ENCODE measurements at places on chromosomes 16 and 17.

DNA sequence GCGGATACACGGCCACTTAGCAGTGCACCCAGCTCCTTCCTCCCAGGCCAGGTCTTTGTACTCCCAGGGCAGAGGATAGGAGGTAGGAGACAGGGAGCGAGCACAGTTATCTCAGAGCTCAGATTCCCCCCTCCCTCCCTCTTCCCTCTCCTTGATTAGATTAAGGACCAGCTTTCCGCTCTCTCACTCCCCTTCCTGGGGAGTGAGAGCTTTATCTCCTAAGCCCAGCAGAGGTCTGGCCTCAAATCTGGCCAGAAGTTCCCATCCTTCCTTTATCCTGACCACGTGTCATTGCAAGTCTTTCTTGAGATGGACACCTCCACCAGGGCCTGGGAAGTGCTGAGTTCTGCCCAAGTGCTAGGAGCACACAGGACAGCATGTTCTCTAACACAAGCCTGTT, 5.1 kb downstream of the ARL4D start:
- H3K36me3 ChIP-seq, result peaks cover 33% of the 10 kb centered on the region
- H3K4me3 ChIP-seq, result no peak overlapping the region
- no peaks in the 10 kb centered on the region for H3K27me3 ChIP-seq
- DNase-seq, result no peak
- H3K27ac ChIP-seq, result no peak overlapping the region

DNA sequence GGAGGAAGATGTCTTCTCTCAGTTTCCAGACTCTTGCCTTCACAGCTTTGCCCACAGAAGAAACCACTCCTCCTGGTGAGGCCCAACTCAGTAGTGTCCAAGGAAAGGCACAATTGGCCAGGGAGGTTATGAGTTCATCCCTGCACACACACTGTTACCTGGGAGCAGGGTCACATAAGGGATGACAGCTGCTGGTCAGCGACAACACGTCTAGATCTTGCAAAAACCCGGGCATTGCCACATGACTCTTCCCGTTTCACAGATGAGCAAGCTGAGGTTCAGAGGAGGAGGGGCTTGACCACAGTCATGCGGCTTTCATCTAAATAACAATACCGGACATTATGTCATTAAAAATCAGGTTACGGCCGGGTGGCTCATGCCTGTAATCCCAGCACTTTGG, 186.0 kb downstream of the COPRS start:
- no peak for DNase-seq
- no peaks in the 10 kb centered on the region for H3K36me3 ChIP-seq
- H3K4me1 ChIP-seq, result peaks cover 18% of the 10 kb centered on the region

DNA sequence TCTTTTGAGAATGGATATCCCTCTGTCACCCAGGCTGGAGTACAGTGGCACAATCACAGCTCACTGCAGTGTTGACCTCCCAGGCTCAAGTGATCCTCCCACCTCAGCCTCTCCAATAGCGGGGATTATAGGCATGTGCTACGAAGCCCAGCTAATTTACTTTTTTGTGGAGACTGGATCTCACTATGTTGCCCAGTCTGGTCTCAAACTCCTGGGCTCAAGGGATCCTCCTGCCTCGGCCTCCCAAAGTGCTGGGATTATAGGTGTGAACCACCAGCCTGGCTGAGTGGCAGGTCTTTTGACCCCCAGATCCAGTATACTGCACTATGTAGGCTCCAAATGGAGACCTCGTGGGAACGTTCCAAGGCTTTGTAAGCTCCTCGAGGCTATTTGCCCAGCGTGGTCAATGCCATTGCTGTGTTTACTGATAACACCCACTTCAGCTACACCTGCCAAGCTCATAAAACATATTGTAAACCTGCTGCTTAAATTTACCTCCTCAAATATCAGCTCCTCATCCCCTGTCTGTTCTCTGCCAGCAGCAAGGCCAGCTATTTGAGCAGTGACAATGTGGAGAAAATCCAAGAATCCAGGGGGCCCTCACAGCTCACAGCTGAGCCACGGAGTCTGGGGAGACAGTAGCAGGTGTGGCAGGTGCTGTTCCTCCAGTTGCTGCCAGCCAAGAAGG, 16.2 kb upstream of the KIFC3 start:
- DNase-seq, result no peak
- H3K4me3 ChIP-seq, result no peak overlapping the region
- no peaks in the 10 kb centered on the region for H3K27me3 ChIP-seq
- H3K27ac ChIP-seq, result no peak overlapping the region
- no peaks in the 10 kb centered on the region for H3K36me3 ChIP-seq
- peaks cover 23% of the 10 kb centered on the region for H3K4me1 ChIP-seq

- no peak overlapping the region for H3K27ac ChIP-seq
- no peaks in the 10 kb centered on the region for H3K4me1 ChIP-seq
- DNase-seq, result no peak
- no peaks in the 10 kb centered on the region for H3K36me3 ChIP-seq
Observed at GRCh38 chr17:27651411-27652345, 20.7 kb downstream of the LGALS9 start.

- no peaks in the 10 kb centered on the region for H3K27me3 ChIP-seq
- H3K4me1 ChIP-seq, result no peaks in the 10 kb centered on the region
- no peak overlapping the region for H3K4me3 ChIP-seq
- no peak overlapping the region for H3K27ac ChIP-seq
- H3K36me3 ChIP-seq, result no peaks in the 10 kb centered on the region
Observed at GRCh38 chr16:84161037-84161436, 15.9 kb downstream of the DNAAF1 start.

DNA sequence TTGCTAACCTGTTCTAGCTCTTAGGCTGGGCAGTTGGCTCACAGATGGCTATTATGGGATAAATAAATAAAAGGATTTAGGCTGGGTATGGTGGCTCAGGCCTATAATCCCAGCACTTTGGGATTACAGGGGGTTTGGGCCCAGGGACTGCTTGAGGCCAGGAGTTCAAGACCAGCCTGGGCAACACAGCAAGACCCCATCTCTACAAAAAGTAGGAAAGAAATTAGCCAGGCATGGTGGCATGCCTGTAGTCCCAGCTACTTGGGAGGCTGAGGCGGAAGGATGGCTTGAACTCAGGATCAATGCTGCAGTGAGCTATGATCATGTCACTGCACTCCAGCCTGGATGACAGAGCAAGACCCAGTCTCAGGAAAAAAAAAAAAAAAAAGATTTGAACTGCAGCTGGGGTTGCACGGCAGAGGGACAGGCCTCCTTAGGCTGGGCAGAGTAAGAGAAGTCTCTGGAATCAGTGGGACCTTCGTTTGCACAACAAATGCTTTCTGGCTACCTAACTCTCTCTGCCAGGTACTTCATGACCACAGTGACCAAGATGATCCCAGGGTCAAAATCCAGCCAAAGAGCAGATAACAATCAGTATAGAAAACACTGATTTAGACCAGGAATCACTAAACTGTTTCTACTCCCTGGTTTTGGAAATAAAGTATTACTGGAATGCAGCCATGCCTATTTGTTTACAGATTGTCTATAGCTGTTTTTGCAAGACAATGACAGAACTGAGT, 6.8 kb downstream of the RUSF1 start:
- no peak overlapping the region for H3K4me3 ChIP-seq
- no peak for DNase-seq

DNA sequence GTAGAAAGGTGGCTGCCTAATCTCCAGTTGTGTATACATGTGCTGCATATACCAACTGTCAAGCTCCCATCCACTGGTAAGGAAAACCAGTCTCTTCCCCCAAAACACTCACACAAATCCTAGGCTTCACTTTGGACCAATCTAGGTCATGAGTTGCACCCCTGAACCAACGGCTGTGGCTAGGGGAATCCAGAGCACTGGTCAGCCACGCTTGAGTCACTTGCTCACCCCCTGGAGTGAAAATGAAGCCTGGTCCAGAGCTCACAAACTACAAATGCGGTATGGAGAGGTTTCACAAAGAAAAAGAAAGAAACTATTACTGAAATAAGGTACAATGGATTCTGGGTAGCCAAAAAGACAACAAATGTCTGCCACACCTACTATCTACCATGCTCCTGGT, 66.1 kb upstream of the NLK start:
- no peaks in the 10 kb centered on the region for H3K36me3 ChIP-seq
- peaks cover 35% of the 10 kb centered on the region for H3K4me1 ChIP-seq
- no peaks in the 10 kb centered on the region for H3K27me3 ChIP-seq
- H3K4me3 ChIP-seq, result no peak overlapping the region
- no peak for DNase-seq

DNA sequence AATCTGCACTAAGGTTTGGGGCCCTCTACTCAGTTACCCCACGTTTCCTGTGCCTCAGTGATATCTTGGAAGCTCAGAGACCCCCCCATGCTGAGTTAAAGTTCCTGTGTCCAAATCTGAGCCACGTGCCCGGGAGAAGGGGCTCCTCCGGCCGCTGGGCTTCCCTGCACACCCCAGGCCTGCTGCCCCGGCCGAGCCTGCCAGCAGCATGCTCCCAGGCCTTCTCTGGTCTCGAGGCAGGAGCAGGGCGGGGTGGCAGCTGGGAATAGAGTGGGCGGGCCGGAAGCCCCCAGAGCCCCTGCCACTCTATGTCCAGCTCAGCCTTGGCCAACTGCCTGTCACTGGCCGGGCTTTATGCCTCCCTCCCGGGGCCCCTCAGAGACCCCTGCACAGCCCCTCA, 5.6 kb upstream of the VASN start:
- no peaks in the 10 kb centered on the region for H3K27me3 ChIP-seq
- peak overlapping the region; percentile 76 for H3K27ac ChIP-seq
- no peak for DNase-seq
- H3K36me3 ChIP-seq, result no peaks in the 10 kb centered on the region
- H3K4me1 ChIP-seq, result peaks cover 24% of the 10 kb centered on the region

GRCh38 chr16:63774302-63774701, 1347.6 kb downstream of the CDH11 start:
- H3K36me3 ChIP-seq, result no peaks in the 10 kb centered on the region
